ENCODE measurements at places on chromosomes 4 and X.

DNA sequence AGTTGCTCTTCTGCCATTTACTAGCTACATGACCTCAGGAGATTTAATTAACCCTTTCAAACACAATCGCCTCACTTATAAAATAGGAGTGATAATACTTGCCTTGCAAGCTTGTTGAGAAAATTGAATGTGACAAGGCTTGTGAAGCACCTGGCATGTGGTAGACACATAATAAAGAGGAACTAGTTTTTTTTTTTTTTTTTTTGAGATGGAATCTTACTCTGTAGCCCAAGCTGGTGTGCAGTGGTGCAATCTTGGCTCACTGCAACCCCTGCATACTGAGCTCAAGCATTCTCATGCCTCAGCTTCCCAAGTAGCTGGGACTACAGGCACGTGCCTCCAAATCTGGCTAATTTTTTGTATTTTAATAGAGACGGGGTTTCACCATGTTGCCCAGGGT is 73.7 kb upstream of the STIM2 start:
- DNase-seq, result no peak

DNA sequence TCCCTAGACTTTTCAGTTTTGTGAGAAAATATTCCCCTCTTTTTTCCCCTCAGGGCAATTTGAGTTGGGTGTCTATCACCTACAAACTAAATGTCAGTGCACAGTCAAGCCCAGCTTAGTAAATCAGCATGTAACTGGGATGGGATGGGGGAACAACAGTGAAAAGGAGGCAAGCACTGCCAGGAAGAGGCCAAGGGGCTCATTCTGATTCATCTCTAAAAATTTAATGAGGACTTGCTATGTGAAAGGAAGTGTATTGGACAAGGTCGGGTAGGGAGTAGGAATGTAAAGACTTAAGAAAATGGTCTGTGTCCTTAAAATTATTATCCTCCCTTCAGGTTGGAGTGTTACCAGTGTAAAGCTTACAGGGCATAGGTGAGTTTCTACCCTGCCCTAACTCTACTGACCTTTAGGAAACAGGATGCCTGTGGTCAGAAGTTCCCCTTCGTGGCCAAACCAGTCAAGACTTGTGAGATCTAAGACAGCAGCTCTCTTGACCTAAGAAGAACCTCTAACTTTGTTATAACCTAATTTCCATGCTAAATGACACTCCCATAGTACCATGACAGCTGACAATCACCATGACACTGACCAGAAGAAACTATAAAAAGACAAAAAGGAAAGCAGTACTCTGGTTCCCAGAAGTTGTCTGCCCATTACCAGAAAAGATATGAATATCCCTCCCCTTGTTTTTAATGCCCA is 194.4 kb upstream of the LDB2 start:
- no peak for DNase-seq

- no peak for DNase-seq
Observed at GRCh38 chrX:3549411-3549911, 164.0 kb downstream of the PRKX start.

- DNase-seq, result no peak
Observed at GRCh38 chr4:170015285-170015684, 10.9 kb downstream of the MFAP3L start.

- DNase-seq, result no peak
Observed at GRCh38 chrX:68647156-68647957, at the start of gene STARD8. Gene STARD8 (plus strand): TSS chrX:68647666. CDS start chrX:68647883, 217 bp downstream.

- DNase-seq, result no peak
Observed at GRCh38 chr4:74891037-74891436, 41.9 kb upstream of the PARM1 start.

GRCh38 chr4:68673143-68673542 is 2.7 kb upstream of the UGT2B15 start:
- no peak for DNase-seq

DNA sequence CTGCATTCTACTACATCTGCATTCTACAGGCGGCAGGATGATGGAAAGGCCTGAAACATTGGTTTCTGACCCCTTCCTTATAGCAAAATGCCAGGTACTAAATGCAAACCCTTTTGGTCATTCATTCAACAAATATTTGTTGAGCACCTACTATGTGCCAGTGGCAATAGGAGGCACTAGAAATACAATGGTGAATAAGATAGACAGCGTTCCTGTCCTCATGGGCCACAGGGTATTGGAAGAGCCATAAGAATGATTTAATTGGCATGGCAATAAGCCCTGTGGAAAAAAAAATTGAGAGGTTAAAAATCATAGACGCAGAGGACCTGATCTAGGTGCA is 17.3 kb upstream of the LAP3 start:
- no peak for DNase-seq

- no peak for DNase-seq
Observed at GRCh38 chr4:118814058-118814457, 21.9 kb downstream of the SEC24D start.

GRCh38 chr4:36168127-36168878 is 76.0 kb downstream of the ARAP2 start:
- no peak for DNase-seq

DNA sequence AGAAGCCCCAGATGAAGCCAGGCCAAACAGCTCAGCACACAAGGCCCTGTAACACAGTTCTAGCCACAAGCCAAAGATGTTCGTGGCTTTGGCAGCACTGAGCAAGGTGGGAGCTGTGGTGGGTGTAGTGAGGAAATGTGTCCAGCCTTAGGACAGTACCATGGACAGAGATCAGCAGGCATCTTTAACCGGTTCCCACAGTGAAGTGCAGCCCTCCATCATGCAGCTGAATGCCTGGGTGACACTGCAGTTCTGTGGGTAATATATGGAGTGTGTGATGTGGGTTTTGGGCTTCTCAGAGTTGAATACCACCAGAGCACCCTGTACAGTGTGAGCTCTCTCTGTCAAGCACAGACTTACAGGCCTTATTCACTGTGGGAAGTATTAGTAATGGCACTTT is 6.0 kb upstream of the NEXMIF start:
- DNase-seq, result no peak

DNA sequence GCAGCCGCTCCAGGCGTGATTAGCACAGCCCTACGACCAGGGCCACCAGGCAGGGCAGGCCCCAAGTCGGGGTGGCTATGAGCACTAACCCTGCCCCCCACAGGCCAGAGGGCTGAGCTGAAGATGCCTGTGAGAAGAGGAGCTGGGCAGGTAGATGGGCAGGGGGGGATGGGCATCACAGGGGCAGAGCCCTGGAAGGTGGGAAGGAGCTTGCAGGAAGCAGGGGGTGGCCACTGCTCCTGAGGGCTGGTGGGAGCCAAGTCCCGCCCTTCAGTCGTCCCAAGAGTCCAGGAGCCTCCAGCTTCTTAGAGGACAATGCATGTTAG is 7.3 kb upstream of the MXD4 start:
- no peak for DNase-seq

- DNase-seq, result no peak
Observed at GRCh38 chr4:73213916-73214653, 44.5 kb downstream of the ANKRD17 start.

DNA sequence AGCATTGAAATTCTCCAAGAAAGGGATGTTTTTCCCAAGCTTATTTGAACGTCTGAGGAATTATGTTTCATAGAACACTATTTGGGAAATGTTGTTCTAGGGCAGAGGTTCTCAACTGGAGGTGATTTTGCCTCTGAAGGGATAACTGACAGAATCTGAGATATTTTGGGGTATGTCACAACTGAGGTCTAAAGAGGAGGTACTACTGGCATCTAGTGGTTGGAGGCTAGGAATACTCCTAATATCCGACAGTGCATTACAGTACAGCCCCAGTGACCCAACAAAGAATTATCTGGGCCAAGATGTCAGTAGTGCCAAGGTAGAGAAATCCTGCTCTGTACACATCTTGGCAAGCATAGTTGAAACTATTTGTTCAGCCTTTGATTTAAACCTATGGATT is 6.4 kb downstream of the HSPA4L start:
- DNase-seq, result no peak

DNA sequence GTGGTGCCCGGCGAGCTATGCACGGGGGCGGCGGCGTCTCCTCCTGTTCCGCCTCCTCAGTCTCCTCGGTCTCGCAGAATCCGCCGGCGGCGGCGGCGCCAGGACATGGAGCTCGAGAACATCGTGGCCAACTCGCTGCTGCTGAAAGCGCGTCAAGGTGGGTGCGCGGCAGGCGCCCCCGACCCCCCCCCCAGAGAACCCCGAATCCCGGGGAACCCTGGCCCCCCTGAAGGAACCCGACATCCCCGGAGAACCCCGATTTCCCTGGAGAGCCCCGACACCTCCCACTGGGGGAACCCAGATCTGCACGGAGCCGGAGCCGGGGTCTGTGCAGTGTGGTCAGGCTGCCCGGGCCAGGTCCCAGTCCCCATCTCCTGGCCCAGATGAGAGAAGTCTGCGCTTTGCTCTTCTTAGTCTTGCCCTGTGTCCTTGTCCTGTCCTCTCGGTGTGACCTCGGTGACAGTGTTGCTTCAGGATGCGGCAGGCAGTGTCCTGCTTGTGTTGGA is 648 bp downstream of the GRK4 start:
- DNase-seq, result no peak

- DNase-seq, result no peak
Observed at GRCh38 chr4:88441696-88442095, 15.2 kb upstream of the HERC5 start.

DNA sequence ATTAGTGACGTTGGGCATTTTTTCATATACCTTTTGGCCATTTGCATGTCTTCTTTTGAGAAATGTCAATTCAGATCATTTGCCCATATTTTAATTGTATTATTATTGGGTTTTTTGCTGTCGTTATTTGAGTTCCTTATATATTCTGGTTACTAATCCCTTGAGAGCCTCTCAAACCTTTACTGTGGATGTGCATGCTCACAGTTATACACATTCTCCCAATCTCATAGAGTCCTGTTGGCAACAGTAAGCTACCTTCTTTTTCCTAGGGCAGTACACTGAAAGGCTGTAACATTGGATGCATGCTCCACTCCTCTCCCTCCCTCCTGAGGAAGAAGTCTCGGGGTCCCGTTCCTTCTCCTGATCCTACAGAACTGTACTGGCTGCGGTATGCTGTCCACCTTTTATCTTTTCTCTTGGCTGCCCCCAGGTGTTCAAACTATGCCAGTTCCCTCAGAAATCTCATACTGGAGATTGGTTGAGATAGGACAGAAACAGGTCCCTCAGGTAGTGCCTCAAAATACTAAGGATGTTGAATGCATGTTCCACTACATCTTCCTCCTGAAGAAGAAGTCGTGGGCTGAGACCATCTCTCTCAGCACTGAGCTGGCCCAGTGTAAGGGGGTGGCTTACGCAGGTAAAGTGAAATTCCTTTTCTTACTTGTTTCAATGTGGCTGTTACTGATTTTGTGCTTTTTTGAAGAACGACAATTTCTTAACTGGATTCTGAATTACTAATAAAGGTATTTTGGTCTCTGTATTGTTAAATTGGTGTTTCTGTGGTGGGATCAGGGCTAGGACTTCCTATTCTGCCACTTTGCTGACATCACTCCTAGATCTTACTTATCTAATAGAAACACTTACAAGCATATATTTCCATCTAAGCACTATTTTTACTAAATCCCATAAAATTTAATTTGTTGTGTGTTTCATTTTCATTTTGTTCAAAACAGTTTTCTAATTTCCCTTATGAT is 145.4 kb upstream of the HUWE1 start:
- no peak for DNase-seq

GRCh38 chr4:1414831-1415680 is 8.8 kb upstream of the NKX1-1 start:
- no peak for DNase-seq

- DNase-seq, result no peak
Observed at GRCh38 chr4:38268108-38268820, 308.1 kb downstream of the PTTG2 start.

DNA sequence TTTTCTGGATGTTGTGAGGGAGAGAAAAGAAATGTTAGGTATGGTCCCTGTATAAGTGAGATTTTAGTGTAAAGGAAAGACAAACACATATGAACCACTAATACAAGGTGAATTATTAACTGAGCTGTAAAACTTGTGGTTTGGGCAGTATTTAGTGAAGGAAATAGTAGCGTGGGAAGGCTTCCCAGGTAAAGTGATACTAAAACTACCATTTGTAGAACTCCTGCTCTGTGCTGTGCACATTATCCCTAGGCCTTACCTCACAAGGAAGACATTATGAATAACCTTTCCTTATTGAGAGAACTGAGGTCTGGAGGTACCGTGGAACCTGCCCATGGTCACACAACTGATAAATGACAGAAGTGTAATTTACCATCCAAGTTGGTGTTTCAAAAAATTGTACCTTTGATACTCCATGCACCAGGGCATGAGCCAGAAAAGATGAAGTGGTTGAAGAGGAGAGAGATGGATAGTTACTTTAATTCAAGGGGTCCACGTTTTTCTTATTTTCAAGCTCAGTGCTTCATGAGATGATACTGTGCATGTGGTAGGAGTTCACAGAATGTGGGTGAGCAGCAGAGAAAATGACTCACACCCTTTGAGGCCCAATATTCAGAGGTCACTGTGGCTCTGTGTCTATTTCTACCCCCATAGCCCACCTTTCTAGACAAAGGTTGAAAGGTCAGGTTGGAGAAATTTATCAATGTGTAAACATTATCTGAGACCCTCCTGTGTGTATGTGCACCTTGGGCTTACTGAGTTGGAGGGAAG is 2.6 kb upstream of the VSIG4 start:
- DNase-seq, result no peak

- no peak for DNase-seq
Observed at GRCh38 chr4:187887906-187888305, 107.7 kb upstream of the ZFP42 start.

DNA sequence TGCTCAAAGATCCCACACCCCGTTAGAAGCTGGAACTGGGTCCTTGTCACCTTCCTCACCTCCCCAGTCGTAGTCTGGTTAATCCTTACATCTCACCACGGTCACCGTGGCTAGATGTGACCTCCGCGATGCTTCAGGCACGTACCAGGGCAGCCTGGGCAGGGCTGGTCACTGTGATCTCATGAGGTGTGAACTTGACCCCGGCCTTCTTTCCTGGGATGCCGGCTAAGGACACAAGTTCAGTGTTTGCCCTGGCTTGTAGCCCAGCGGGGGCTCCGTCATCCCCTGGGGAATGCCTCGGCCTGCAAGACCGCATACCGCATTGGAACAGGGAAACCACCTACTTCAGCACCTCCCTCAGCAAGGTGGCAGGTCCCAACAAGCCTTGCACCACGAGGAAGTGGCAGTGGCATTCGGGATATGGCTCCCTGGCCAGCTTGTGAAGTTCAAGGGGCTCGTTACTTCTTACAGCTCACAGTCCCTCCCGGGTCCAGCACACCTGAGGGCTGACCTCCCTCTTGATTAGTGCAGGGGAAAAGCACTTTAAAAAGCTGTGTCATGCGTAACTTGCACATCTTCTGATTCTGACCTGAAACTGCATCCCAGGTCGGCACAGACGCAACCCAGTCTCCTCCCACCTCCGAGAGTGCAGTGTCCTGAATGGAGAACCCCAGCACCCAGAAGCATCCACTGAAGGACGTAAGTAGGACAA is 25.9 kb downstream of the NOP14 start:
- no peak for DNase-seq

GRCh38 chr4:53376900-53377299 is 541 bp upstream of the FIP1L1 start:
- no peak for DNase-seq

DNA sequence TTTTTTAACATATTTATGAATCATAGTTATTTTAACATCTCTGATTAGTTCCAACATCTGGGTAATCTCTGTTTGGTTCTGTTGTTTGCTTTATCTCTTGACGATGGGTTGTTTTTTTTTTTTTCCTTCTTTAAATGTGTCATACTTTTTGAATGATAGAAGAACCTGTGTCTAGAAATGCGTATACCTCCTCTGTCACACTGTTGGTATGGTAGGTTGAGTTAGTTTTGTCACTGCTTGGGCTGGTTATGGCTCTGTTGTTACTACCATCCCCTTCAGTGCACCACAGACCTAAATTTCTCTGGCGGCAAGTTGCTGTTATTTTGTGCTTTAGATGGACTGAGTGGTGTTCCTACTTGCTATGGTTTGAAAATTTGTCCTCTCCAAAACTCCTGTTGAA is 16.8 kb downstream of the STIM2 start:
- DNase-seq, result no peak
